ENCODE measurements at places on chromosomes 11 and 22.
A peak's percentile ranks its signal among the peaks of the same experiment; 100 is the strongest.

- DNase-seq = no peak
These were observed 14.4 kb downstream of the SREBF2 start for GRCh38 chr22:41847300-41847699.

- DNase-seq = no peak
These were observed 546 bp downstream of the DRAP1 start for GRCh38 chr11:65919573-65920371.

DNA sequence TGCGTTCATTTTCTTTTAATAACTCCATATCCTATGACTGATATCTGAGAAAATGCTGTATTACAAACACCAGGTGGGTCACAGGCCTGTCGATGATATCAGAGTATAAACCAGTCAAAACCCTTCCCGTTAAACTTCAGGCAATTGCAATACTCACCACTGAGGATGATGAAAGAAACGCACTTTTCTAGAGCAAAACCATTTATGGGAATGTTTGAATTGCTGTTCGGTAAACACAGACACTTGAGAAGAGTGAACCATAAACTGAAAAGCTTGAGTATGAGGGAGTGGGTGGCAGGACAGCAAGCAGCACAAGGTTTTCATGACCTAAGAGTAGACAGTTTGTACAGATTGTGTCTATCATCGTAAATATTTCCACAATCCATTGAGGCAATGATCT lies 139.8 kb upstream of the CEP126 start:
- no peak for DNase-seq

DNA sequence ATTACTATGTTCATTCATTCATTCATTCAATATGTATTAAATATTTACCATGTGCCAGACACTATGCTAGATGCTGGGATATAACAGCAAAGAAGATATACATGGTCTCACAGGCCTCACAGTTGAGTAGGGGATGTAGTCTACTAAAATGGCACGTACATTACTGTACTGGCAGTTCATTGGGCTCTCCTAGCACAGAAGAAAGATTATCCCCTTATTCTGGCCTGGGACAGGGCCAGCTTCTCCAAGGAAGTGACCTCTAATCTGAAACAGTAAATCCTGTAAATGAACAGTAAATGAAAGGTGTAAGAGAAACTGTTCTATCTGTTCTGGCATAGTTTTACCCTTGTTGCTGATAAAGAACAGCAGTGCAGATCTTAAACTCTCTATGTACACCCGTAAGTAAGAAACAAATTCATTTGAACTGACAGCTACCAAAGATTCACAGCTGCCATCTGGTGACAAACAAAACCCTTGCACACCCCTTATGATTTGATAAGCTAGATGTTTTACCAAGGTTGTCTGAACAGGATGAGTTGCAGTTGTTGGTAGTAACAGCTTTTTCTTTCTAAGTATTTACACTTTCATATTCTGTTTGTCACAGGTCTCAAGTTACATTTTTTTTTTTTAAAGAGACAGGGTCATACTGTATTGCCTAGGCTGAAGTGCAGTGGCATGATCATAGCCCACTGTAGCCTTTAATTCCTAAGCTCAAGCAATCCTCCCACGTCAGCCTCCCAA lies 263.1 kb downstream of the TMEM135 start:
- DNase-seq = no peak

DNA sequence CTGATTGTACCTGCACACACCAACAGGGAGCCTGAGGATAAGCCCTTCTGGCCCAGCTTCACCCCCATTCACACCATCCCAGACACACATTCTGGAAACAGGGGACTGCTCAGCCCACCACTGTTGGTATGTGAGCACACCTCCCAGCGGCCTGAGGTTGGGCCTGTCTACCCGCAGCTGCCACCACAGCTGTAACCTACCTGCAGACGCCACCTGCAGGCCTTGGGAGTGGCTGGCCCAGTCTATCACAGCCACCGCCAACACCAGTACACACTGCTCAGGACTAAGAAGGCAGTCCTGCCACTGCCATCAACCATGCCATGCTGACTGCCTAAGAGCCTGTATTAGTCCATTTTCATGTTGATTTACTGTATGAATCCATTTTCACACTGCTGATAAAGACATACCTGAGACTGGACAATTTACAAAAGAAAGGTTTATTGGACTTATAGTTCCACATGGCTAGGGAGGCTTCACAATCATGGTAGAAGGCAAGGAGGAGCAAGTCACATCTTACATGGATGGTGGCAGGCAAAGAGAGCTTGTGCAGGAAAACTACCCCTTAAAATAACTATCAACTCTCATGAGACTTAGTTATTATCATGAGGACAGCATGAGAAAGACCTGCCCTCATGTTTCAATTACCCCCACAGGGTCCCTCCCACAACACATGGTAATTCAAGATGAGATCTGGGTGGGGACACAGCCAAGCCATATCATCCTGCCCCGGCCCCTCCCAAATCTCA lies 30.6 kb downstream of the RSF1 start:
- DNase-seq = no peak

DNA sequence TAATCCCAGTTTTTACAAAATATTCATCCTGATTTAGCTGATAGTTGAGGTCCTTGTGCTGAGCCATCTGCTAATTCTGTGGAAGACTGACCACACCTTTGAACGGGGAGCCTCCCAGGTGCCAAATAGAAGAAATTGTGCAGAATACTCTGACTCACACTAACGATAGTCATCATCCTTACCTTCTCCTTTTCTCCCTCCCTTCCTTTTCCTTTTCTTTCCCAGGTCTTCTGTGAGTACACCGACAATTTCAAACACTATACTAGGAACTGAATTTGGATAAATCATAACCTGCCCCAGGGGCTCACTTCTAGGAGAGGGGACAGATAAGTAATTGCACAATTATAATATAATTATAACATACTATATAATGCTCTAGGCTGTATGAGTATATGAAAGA lies 73.1 kb upstream of the CTSC start:
- DNase-seq = no peak

GRCh38 chr11:45904309-45904915 lies 2.7 kb downstream of the FREY1 start:
- DNase-seq = no peak

DNA sequence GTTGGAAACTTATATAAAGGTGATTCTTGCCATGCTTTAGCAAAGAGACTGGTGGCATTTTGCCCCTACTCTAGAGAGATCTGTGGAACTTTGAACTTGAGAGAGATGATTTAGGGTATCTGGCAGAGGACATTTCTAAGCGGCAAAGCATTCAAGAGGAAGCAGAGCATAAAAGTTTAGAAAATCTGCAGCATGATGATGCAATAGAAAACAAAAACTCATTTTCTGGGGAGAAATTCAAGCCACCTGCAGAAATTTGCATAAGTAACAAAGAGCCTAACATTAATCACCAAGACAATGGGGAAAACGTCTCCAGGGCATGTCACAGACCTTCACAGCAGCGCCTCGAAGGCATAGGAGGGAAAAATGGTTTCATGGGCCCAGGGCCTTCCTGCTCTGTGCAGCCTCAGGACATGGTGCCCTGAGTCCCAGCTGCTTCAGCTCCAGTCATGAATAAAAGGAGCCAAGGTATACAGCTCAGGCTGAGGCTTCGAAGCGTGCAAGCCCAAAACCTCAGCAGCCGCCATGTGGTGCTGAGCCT lies 83.4 kb downstream of the MRTFA start:
- no peak for DNase-seq

- DNase-seq = no peak
These were observed 59.2 kb upstream of the USP47 start for GRCh38 chr11:11782532-11783110.

DNA sequence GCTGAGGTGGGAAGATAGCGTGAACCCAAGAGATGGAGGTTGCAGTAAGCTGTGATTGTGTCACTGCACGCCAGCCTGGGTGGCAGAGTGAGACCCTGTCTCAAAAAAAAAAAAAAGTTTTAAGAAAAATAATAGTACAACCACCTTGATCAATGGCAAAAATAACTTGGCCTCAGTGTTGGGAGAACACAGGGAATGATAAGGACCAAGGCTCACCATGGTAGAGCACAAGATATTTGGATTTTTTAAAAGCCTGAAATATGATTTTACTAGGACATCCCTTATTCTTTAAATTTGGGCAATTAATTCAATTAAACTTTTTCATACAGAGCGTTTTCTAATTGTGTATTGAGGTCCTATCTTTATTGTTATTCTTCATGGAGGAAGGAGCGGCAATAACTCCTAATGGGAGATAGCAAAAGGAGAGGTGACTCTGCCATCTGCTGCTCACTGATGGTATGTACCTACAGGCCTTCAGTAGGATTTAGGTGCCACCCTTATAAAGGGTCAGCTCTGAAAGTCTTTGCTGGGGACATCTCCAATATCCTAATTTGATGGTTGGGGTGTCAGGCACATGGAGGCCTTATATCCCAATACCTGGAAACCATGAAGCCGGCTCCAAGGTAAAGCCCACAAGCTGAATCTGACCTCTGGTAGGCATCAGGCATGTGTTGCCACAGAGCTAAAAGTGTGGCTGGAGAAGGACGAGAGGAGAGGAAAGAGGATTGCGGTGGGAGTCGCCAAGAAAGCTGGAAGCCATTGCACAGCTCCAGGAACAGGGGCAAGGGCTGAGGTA lies 21.9 kb upstream of the POLD3 start:
- peak; percentile 78 for DNase-seq

GRCh38 chr11:28529540-28530410 lies 421.6 kb downstream of the METTL15 start:
- DNase-seq = no peak

Measured in Caco-2 (cell line).